Activated CD8-positive, alpha-beta memory T cell treated with anti-CD3 and anti-CD28 coated beads for 48 hours (primary cell): ENCODE measurements at places on chromosomes 4 and X.

- DNase-seq, result no peak
Measured at GRCh38 chr4:122896270-122896669, 26.1 kb downstream of the NUDT6 start.

GRCh38 chr4:40434126-40434687 lies 99.1 kb downstream of the CHRNA9 start:
- no peak for DNase-seq

DNA sequence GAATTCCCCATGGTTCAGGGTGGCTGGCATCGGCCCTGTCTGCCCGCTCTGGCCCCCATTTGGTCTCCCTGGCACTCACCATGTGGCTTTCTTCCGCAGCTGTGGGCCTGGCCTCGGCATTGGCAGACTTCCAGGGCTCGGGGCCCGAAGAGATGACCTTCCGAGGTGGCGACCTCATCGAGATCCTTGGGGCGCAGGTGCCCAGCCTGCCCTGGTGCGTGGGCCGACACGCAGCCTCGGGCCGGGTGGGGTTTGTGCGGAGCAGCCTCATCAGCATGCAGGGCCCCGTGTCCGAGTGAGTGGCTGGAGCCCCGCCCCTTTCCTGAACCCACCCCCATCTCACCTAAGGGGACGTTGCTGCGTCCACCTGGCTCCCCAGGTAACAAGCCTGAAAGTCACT lies 20.1 kb downstream of the SH3TC1 start:
- DNase-seq, result no peak

- no peak for DNase-seq
Measured at GRCh38 chr4:26021417-26022345, 107.7 kb downstream of the SMIM20 start.

- no peak for DNase-seq
Measured at GRCh38 chrX:85004255-85004654, 578 bp downstream of the APOOL start.

GRCh38 chr4:124940387-124940786 lies 227.9 kb upstream of the ANKRD50 start:
- DNase-seq, result no peak
